ENCODE measurements at places on chromosomes 3 and 15.
A peak's percentile ranks its signal among the peaks of the same experiment; 100 is the strongest.

DNA sequence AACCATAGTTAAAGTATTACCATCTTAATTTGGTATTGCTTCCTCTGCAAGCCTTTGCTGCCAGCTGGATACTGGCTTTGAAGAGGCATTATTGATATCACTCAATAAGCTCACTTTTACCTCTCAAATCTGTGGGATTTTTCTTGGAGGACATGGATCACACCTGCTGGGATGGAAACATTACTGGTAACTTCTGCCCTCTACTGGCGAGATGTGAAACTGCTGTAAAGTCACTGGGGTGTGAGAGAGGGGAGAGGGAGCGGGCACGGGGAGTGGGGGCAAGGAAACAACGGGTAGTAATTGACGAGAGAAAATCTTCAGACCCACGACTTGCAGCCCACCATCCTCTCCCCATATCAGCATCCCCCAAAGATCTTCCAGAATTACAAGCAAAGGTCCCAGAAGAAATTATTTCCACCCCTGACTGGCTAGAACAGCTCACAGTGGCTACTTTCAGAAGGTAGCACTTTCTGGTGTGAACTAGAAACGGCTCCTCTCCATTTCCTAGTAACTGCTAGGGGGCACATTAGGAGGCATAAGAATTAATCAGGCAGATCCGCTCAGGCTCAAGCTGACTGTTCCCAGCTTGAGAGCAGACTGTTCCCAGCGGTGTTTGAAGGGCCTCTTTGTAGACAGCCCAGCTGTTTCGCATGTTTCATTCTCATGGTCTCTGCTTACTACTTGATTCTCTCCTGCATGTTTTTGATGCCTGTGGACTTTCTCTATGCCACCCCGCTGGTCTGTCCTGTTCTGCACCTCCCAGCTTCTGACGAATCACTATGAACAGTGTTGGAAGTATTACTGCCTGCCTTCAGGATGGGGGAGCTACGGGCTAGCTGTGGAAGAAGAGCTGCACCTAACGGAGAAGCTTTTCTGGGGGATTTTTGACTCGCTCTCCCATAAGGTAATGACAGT, 230.4 kb upstream of the CHRM5 start:
- DNase-seq, result peak; percentile 11

GRCh38 chr15:69742361-69742760, 289.7 kb downstream of the RPLP1 start:
- DNase-seq, result no peak

GRCh38 chr3:180720012-180720411, 40.7 kb upstream of the CCDC39 start:
- DNase-seq, result no peak

GRCh38 chr15:98842192-98842972, 165.2 kb downstream of the PGPEP1L start:
- no peak for DNase-seq

DNA sequence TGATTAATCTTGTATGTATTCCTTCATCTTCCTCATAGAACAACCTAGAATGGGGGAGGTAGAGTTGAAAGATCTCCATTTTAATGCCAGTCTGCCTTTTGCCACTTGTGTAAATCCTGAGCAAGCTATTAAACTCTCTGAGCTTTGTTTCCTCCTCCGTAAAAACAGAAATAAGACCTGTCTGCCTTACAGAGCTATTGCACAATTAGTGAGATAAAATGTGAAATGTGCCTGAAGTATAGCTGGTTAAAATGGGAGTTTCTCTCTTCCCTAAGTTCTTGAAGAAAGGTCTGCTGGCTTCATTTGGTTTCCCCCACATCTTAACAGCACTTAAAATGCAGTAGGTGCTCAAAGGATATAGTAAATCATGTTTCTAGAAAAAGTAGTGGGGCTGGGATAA, 19.0 kb downstream of the ALDH1A2 start:
- DNase-seq, result no peak

- DNase-seq, result no peak
Measured at GRCh38 chr3:168877899-168878298, 782.2 kb upstream of the GOLIM4 start.
